ENCODE measurements at places on chromosomes 1 and 21.

GRCh38 chr1:177257128-177257527 is 86.4 kb downstream of the BRINP2 start:
- no peak for DNase-seq

DNA sequence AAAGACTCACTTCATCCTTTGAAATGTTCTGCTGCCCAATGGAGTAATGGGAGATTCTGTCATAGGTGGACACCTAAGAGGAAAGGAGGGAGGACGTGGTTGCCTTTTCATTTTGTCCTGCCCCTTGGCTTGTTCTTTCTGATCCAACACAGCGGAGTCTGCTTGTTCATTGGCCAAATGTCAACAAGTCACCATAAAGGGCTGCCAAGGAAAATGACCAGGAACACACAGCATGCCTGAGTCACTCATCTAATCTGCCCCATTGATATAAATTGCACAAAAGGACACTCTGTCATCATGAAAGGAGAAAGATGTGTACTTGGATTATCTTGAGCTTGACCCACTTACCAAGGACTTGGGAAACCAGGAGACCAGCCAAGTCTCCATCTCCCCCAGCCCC is 422.9 kb downstream of the SETD4 start:
- no peak for DNase-seq

DNA sequence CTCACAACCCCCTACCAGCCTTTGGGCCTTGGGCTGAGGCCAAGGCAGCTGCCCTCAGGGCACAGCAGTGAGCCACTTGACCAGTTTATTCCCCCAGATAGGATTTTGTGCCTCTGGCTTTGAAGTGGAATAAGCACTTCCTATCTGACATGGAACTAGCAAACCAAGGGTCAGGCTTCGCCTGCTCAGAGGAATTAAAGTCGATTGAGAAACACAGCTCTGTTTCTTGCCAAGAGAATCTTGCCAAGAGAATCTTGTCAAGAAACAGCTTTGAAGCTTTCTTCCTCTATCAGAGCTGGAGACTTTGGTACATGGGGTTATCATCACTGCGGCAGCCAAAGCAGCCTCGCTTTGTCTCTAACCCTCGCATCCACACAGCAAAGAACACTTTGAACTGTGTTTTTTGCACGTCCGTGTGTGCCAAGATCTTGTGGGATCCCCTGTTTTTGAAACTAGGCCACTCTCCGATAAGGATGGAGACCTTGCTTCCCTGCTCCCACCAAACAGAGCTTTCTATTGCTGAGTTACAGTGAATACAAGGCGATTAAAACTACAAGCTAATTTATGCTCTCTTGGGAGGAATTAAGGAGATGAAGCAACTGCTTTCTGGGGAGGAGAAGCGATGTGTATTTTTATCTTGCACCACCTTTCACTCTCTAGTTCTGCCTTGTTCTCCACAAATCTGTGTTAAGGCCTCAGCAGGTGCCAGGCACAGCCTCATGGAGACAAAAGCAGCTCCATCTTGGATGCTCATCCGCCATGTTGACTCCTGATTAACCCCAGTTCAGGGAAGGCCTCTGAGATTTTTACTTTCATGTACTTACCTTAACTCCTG is 67.3 kb downstream of the RHOU start:
- no peak for DNase-seq

DNA sequence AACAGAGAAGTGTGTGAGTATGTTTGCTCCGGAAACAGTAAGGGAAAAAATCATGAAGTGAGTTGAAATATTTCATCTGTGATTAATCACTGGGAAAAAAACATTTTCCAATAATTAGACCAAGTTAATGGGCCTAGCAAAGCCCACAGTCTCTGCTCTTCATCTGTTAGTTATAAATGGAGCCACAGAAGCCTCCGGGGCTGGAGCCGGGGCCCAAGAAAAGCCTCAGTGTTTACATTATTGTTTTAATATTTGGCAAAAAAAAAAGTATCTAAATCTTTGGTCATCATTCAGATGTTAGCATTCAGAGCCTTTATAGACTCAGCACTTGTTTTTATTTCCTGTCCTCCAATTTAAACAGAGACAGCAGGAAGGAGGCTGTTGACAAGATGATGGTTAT is 115.0 kb downstream of the UBE2U start:
- no peak for DNase-seq

- no peak for DNase-seq
Measured at GRCh38 chr1:240508201-240508600, 103.8 kb downstream of the GREM2 start.

DNA sequence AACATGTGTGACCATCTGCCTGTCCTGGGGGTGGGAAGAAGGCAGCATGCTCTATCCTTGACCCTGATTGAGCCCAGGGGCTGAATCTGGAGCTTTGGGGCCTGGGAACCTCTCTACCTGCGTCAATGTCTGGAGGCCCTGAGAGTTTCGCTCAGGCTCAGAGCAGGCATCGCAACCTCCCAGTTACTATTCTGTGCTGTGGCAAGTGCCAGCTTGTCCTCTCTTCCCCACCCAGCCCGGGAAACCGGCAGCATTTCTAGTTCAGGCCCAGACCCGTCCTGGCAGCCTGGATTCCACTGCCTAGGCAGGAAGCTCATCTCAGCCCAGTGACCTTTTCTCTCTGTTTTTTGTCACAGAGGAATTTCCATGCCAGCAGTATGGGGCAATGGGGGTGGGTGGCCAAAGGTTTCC is 10.0 kb upstream of the IRF6 start:
- no peak for DNase-seq

- no peak for DNase-seq
Measured at GRCh38 chr1:5743435-5744095, 248.7 kb downstream of the NPHP4 start.

DNA sequence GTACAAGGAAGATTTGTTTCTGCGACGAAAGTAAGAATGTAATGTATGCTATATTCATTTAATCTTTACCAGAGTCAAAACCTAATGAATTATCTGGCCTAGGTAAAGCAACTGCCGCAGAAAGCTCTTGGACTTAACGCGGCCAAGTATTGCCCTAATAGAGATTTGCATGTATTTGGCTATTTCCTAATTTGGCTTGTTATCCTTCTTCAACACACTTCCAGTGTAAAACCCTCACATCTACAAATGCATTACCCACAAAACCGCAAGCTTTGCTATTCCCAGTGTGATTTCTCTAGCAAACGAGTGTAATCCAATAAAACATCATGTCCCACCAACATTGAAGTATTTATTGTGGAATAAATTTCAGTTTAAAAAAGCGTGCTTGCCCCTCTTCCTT is 123.8 kb upstream of the LMO4 start:
- no peak for DNase-seq

DNA sequence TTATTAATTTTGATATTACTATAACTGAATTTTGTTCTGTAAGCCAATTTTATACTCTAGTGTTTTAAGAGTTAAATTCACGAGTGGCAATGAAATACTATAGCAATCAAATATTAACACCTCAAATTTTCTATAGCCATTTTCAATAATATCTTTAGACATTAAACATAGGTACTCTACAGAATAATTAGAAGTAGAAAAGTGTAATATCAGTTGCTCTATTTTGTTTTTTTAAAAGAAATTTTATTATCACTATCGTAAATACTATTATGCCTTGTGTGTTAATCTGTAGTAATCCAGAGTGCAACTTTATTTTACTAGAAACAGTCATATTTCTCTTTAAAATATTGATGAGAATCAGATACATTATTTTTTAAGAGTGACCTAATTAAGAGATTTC is 691.2 kb downstream of the USP25 start:
- no peak for DNase-seq

- no peak for DNase-seq
Measured at GRCh38 chr1:30679201-30679975, 44.0 kb downstream of the MATN1 start.

DNA sequence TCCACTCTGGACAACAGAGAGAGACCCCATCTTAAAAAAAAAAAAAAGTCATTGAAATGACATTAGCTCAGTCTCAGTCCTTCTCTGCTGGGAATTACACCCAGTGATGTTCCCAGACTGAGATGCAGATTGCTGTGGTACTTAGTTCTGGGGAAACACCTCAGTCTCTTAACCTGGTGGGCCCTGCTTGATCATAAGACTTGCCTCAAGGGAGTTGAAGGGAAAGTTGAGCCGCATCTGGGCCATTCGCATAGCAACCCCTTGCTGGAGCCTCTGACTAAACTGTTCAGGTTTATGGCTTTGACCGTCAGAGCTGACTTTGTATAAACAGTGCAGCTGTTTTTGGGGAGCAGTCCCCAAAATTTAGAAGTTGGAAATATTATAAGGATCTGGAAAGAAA is 13.4 kb downstream of the FCRL4 start:
- no peak for DNase-seq
